ENCODE measurements at places on chromosomes 1 and 21.
A peak's percentile ranks its signal among the peaks of the same experiment; 100 is the strongest.

DNA sequence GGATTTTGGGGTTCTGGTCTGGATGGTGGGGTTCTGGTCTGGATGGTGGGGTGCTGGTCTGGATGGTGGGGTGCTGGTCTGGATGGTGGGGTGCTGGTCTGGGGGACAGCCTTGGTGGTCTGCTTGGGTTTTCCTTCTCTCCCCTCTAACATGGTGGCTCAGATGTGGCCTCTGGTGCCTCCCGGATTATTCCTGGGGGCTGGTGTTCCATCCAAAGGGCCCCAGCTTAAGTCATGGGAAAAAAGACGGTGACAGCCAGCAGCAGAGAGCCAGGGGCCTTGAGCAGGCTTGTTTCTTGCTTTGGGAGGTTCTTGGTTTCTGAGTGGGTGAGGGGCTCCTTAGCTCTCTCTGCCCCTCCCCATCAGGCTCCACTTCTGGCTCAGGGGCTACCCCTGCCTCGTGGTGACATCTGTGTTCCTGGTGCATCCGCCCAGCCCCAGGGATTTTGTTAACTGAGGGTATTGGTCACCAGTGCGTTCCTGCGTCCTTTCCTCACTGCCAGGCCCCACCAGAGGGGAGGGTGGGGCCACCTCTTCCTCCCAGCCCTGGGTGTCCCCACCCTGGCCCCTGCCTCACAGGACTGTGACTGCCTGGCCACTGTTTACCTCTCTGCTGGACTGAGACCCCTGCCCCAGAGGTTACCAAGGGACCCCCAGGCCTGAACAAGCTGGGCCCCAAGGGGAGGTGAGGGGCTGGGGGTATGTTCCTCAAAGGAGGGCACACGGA, 43.2 kb upstream of the ACTRT2 start:
- no peak for DNase-seq

DNA sequence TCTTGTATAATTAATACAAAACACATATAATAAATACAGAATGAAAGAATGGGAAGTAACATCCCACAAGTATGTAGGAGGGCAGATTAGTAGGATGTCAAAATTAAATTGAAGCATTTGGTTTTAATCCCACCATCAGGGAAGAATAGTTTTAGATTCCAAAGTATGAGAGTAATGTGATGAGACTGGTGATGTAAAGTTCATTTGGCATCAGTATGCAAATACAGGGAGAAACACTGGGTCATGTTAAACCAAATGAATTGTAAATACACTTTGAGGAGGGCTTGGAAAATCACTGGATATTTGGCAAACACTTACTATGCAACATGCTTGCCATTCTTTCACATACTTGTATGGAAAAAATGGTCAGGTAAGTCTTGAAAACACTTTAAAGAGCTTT, 358.8 kb downstream of the DPYD start:
- DNase-seq, result peak; percentile 71

DNA sequence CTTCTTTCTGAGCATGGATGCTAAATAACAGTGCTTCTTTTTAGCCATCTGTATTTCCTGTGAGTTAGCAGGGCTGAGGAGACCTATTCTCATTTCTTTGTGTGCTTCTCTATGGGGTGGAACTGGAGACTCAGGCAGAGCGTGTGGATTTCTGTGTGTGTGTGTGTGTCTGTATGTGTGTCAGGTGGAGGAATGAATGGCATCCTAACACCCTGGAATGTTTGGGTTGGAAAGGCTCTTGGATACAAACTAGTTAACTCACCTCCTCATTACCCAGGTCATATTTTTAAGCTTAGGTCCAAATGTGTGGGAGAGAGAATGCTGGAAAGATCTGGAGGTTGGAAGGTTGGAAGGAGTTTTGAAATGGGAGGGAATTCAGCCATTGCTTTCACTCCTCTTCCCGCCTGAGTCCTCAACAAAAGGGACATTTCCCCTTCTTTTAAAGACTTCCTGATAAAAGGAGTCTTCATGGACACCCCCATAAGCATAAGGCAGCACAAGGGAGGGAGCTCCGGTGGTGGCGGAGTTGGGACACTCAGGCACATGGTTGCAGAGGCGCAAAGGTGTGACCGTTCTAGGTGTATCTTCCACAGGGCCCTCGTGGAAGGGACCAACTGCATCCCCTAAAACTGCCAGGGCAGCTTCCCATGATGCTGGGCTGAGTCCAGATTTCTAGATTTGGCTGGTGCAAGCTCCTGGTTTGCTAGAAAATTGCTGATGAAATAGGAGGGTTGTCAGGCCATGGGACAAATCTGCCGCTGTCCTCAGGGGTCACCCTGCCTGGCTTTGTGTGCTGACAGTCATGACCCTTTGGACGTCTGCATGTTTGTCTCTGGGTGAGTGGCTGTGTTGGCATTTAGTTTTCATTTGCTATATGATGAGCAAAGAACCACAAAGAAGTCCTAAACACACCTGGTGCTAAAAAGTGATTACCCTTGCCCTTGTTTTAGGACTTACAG, 37.6 kb downstream of the MTARC1 start:
- peak; percentile 51 for DNase-seq

- DNase-seq, result no peak
Observed at GRCh38 chr1:197773856-197774255, 1.4 kb downstream of the DENND1B start.

GRCh38 chr1:236543065-236543669, 19.4 kb downstream of the LGALS8 start:
- DNase-seq, result no peak

Data from fibroblast of skin of right biceps (primary cell).